Activated naive CD8-positive, alpha-beta T cell treated with anti-CD3 and anti-CD28 coated beads for 36 hours (primary cell): ENCODE measurements at places on chromosomes 13 and 19.

GRCh38 chr13:52194184-52194868 is 34.9 kb upstream of the NEK3 start:
- H3K27ac ChIP-seq = peak overlapping the region; percentile 94
- no peaks in the 10 kb centered on the region for H3K27me3 ChIP-seq
- peaks cover 27% of the 10 kb centered on the region for H3K4me1 ChIP-seq
- H3K4me3 ChIP-seq = peak overlapping the region; percentile 95
- H3K36me3 ChIP-seq = no peaks in the 10 kb centered on the region

DNA sequence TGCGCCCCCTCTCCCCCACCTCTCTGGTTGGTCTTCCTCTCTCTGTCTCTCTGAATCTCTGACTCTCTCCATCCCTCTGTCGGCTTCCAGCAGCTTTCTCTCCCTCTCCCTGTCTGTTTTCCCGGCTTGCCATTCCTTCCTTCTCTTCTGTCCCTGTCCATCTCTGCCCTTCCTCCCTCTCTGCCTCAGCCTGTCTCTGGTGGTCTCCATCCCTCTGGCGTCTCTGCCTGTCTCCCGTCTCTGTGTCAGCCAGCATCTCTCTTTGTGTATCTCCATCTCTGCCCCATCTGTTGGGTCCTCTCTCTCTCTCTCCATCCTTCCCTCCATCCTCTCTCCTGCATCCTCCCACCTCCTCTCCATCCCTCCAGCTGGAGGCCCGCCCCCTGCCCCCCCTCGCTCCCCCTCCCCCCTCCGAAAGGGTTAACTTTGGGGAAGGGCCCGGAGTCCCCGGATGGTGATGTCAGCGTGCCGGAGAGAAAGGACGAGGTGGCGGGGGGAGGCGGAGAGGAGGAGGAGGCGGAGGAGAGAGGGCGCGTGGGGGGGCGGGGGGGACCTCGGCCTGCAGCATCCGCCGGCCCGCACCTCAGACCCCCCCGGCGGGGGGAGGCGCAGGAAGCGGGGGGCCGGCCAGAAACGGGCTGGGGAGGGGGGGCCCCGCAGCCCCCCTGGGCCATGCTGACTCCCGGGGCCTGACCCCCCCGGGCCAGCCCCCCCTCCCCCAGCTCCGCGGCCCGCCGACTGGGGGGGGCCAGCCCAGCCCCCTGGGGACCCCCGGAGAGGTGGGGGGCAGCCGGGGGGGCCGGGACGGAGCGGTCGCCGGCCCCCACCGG is at the start of gene BRSK1:
Gene BRSK1 (plus strand): TSS at position 450 of the 830 bp plus-strand sequence. CDS start 446 bp downstream, outside the sequence.
- peaks cover 4% of the 10 kb centered on the region for H3K36me3 ChIP-seq
- H3K4me3 ChIP-seq = peak within 1 kb of the TSS; percentile 62
- H3K27me3 ChIP-seq = peaks cover 4% of the 10 kb centered on the region
- peak within 1 kb of the TSS; percentile 50 for H3K27ac ChIP-seq
- DNase-seq = peak; percentile 36

- H3K36me3 ChIP-seq = no peaks in the 10 kb centered on the region
- no peak overlapping the region for H3K4me3 ChIP-seq
- DNase-seq = no peak
- H3K27me3 ChIP-seq = peaks cover 8% of the 10 kb centered on the region
These were observed 389.5 kb downstream of the KCNRG start for GRCh38 chr13:50404769-50405168.

DNA sequence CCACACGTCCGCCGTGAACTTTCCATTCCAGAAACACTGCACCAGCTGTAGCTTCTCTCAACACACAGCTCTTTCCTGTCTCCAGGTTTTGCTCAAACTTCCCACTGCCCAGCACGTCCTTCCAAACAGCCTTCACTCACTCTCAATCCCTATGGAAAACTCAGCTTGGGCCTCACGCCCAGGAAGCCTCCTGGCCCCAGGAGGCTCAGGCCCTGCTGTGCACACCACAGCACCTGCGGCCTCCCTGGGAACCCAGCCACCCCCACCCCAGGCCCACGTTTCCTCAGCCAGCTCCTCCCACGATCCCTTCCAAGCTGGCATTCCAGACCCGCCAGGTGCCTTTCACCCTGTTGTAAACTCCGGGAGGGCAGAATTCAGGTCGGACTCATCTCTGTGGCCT is 35.2 kb downstream of the C13orf46 start:
- H3K4me3 ChIP-seq = no peak overlapping the region
- DNase-seq = no peak
- no peaks in the 10 kb centered on the region for H3K27me3 ChIP-seq

- no peaks in the 10 kb centered on the region for H3K36me3 ChIP-seq
- peaks cover 5% of the 10 kb centered on the region for H3K4me1 ChIP-seq
- no peak overlapping the region for H3K27ac ChIP-seq
- H3K4me3 ChIP-seq = no peak overlapping the region
- peaks cover 55% of the 10 kb centered on the region for H3K27me3 ChIP-seq
These were observed 17.3 kb upstream of the OXGR1 start for GRCh38 chr13:97011446-97012131.

DNA sequence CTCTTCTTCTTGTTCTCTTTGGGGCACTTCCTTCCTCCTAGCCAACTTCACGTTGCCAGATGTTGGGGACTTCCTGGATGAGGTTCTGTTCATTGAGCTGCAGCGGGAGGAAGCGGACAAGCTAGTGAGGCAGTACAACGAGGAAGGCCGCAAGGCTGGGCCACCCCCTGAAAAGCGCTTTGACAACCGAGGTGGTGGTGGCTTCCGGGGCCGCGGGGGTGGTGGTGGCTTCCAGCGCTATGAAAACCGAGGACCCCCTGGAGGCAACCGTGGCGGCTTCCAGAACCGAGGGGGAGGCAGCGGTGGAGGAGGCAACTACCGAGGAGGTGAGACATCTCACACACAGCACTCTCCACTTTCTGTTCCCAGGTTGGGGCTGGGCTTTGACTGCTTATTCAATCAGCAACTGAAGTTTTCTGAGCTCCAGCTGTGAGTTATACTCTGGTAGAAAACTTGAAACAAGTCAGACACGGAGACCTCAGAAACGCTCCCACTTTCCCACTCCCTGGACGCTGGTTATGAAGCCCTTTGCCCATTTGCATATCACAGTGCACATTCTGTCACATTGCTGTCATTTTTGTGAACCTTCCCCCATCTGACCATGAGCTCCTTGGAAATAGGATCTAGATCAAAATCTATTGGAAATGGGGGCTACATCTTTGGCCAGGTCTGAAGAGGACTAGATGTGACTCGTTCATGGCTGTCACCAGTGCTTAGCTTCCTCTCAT is 7.2 kb upstream of the CCDC97 start:
- peak overlapping the region; percentile 71 for H3K4me3 ChIP-seq
- peak overlapping the region; percentile 96 for H3K27ac ChIP-seq
- H3K27me3 ChIP-seq = no peaks in the 10 kb centered on the region

- H3K27me3 ChIP-seq = peaks cover 38% of the 10 kb centered on the region
- no peak for DNase-seq
These were observed 1.9 kb upstream of the MADCAM1 start for GRCh38 chr19:494171-495080.

GRCh38 chr13:55160867-55161266 is 1979.9 kb upstream of the PRR20A start:
- no peaks in the 10 kb centered on the region for H3K36me3 ChIP-seq
- H3K27me3 ChIP-seq = no peaks in the 10 kb centered on the region
- no peaks in the 10 kb centered on the region for H3K4me1 ChIP-seq
- no peak overlapping the region for H3K4me3 ChIP-seq
- no peak for DNase-seq
- no peak overlapping the region for H3K27ac ChIP-seq

- peaks cover 9% of the 10 kb centered on the region for H3K36me3 ChIP-seq
- peaks cover 43% of the 10 kb centered on the region for H3K27me3 ChIP-seq
- H3K4me1 ChIP-seq = peaks cover 44% of the 10 kb centered on the region
These were observed 11.8 kb downstream of the PDE4A start for GRCh38 chr19:10431943-10432735.

DNA sequence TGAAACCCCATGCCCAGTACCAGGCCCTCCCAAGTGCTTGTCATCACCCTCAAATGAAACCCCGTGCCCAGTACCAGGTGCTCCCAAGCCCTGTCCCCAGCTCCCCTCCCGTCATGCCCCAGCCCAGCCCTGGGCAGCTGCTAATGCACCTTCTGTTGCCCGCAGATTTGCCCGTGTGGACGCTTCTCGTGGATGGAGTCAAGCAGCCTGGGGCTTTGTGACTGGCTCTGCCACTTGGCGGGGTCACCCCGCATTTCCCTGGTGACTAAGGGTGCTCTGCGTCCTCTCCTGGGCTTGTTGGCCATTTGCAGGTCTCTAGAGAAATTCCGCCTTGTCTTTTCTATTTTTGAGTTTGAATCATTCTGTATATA is 82.7 kb downstream of the ATP11A start:
- H3K4me1 ChIP-seq = peaks cover 18% of the 10 kb centered on the region

DNA sequence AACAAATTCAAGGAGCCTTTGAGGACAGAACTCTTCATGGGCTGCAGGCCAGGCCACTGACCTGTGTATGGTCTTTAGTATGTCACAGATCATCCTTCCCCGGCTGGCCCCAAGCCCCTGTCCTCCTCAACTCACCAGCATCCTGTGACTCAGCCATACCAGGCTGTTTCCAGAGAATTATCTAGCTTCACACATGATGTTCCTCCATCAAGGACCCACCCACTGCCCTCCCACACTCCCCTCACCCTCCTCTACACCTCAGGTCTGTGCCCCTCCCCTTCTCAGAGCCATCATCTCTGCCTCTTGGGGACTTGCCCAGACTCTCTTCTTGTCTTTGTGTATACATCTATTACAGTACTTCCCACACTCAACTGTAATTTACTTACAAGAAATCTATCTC is 14.7 kb downstream of the DCT start:
- H3K4me1 ChIP-seq = no peaks in the 10 kb centered on the region
- no peak for DNase-seq
- no peak overlapping the region for H3K4me3 ChIP-seq
- no peaks in the 10 kb centered on the region for H3K36me3 ChIP-seq

GRCh38 chr13:102697929-102698648 is 3.2 kb upstream of the METTL21C start:
- H3K27ac ChIP-seq = no peak overlapping the region
- DNase-seq = no peak
- H3K4me1 ChIP-seq = no peaks in the 10 kb centered on the region
- no peaks in the 10 kb centered on the region for H3K36me3 ChIP-seq
- peaks cover 14% of the 10 kb centered on the region for H3K27me3 ChIP-seq

GRCh38 chr13:61255040-61255796 is 160.4 kb downstream of the PCDH20 start:
- no peak overlapping the region for H3K4me3 ChIP-seq
- H3K27ac ChIP-seq = no peak overlapping the region
- H3K36me3 ChIP-seq = no peaks in the 10 kb centered on the region
- H3K4me1 ChIP-seq = no peaks in the 10 kb centered on the region

- H3K4me1 ChIP-seq = peaks cover 6% of the 10 kb centered on the region
- no peak for DNase-seq
- H3K27ac ChIP-seq = peak overlapping the region; percentile 8
These were observed 421.1 kb downstream of the FGF9 start for GRCh38 chr13:22091971-22092300.

GRCh38 chr19:17073869-17074633 is 1.2 kb downstream of the HAUS8 start:
- no peak for DNase-seq
- H3K27ac ChIP-seq = peak overlapping the region; percentile 98
- peak overlapping the region; percentile 99 for H3K4me3 ChIP-seq
- peaks cover 26% of the 10 kb centered on the region for H3K36me3 ChIP-seq
- H3K27me3 ChIP-seq = no peaks in the 10 kb centered on the region
